ENCODE measurements at places on chromosomes 5 and 9.

DNA sequence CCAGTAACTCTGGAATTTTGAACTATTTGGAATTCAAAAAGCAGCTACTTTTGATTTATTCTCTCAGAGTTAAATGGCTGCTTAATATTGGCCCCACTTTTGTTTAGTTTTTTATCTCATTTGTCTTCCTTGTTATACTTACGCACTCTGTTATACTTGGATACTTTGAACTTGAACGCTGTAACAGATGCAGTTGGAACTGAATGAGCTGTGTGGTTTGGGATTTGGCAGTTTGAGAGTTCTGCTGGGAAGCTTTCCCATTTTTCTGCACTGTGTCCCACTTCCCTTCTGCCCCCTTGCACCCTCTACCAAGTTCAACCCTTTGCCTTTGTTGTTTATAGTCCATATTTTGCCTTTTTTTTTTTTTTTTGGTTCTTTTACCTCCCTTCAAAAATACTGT, 3.8 kb downstream of the RHOBTB3 start:
- no peak for DNase-seq

DNA sequence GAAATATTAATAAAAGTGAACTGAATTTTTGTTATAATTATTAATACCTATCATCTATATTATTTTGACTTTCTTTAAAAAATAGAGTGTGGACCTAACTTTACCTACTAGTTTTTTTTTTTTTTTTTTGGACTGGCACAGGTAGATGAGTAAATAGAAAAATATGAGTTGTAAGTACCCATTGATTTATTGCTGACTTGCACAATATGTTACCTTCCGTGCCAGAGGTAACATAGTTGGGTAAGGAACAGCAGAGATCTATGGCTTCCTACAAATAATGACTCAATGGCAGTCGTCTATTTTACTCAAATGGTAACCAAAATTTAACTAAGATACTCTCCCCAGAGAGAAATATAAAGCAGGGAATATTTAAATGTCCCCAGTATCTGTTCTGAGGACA, 1212.8 kb downstream of the PTPRD start:
- no peak for DNase-seq

DNA sequence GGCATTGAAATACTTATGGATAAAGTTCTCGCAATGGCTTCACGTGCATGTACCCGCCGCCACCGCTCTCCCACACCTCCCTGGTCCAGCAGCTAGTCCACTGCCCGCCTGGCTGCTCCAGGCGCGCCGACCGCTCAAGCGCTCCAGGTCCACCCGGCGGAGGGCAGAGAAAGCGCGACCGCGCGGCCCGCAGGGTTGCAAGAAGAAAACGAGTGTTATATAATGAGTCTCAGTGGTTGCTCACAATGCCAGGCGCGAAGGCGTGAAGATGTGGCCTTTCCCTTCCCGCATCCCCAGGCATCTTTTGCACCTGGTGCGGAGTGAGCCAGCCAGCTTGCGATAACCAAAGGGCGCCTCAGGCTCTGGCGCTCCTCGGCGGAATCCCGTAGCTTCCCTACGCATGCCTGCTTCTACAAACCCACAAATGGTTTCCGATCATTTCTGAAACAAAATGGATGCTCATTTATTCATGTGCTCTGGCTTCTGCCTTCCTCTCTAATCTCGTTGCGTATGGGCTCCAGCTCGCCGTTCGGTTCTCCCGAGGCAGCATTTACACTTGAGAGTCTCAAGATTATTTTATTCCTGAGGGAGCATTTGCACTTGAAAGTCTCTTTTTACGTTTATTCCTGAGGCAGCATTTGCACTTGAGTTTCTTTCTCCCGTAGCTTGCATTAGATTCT, 25.7 kb downstream of the CDKN2A start:
- no peak for DNase-seq

- DNase-seq = no peak
These were observed 620 bp upstream of the VPS13A start for GRCh38 chr9:77176686-77177142.

- no peak for DNase-seq
These were observed 14.9 kb downstream of the LYRM7 start for GRCh38 chr5:131185523-131186104.

- DNase-seq = no peak
These were observed 73.9 kb downstream of the ATG10 start for GRCh38 chr5:82045554-82046275.

- DNase-seq = no peak
These were observed 64.2 kb upstream of the STK32A start for GRCh38 chr5:147170603-147171002.

All from NT2/D1 (cell line).